Naive thymus-derived CD4-positive, alpha-beta T cell (primary cell): ENCODE measurements at places on chromosomes 1 and 21. TPM values are rescaled to one million over a fixed set of nuclear protein-coding genes. Genes with fewer than 3 reads are reported as not detected.

The APP gene
- total RNA-seq: 56.4 TPM

DNA sequence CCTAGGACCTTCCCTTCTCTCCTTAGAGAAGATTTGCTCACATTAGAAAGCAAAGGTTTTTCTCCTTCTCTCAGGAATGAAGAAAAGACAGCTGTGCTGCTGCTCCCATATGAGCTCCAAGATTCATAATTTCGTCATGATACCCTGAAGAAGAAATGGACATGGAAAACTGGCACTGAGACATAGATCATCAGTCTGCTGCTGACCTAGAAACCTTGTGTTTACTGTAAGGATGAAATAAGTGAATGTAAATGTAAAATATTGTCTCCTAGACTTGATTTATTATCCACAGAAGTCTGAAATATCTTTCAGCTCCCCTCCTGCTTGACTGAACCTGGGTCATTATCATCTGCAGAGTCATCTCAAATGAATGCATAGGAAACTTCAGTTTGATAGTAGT, 77.9 kb downstream of the ZC3H11B start:
- H3K27ac ChIP-seq: no peak overlapping the region
- no peak for DNase-seq
- H3K27me3 ChIP-seq: no peaks in the 10 kb centered on the region
- no peaks in the 10 kb centered on the region for H3K4me1 ChIP-seq
- no peaks in the 10 kb centered on the region for H3K36me3 ChIP-seq

GRCh38 chr1:91582431-91582921, 81.8 kb downstream of the CDC7 start:
- no peak for DNase-seq
- H3K4me1 ChIP-seq: no peaks in the 10 kb centered on the region
- no peak overlapping the region for H3K4me3 ChIP-seq
- H3K36me3 ChIP-seq: no peaks in the 10 kb centered on the region
- H3K27ac ChIP-seq: no peak overlapping the region

- no peak for DNase-seq
- no peaks in the 10 kb centered on the region for H3K36me3 ChIP-seq
- H3K4me1 ChIP-seq: peaks cover 8% of the 10 kb centered on the region
- H3K27ac ChIP-seq: no peak overlapping the region
- no peak overlapping the region for H3K4me3 ChIP-seq
Observed at GRCh38 chr1:25117233-25117823, 115.0 kb downstream of the SYF2 start.

The C1QA gene
- total RNA-seq: not detected in 2 replicates

GRCh38 chr1:58884706-58885661, 101.1 kb upstream of the JUN start:
- H3K27ac ChIP-seq: peak overlapping the region; percentile 6
- H3K36me3 ChIP-seq: no peaks in the 10 kb centered on the region
- no peaks in the 10 kb centered on the region for H3K27me3 ChIP-seq
- DNase-seq: no peak
- peaks cover 22% of the 10 kb centered on the region for H3K4me1 ChIP-seq

The SH2D5 gene
- 0.35 TPM for total RNA-seq
